ENCODE measurements at places on chromosomes 2 and 18.

- DNase-seq = no peak
Measured at GRCh38 chr18:36769611-36770314, 59.0 kb downstream of the TPGS2 start.

DNA sequence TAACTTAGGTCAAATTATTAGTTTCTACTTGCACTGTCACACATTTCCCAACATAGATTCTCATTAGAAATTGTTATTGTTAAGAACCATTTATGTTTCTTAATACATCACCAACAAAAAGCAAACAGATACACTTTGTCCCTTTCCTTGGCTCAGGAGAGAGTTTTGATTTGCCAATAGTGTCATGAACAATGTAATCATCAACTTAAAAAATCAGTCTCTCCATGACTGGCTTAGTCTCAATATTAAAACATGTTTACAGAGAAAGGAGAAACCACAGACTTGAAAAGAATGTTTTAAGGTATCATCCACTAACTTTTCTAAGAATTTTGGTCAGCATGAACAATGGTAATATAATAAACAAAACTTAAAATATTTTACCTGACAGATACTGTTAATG lies 416.5 kb upstream of the KCNH7 start:
- no peak for DNase-seq

GRCh38 chr18:46481048-46481846 lies 175.8 kb downstream of the LOXHD1 start:
- peak; percentile 69 for DNase-seq

DNA sequence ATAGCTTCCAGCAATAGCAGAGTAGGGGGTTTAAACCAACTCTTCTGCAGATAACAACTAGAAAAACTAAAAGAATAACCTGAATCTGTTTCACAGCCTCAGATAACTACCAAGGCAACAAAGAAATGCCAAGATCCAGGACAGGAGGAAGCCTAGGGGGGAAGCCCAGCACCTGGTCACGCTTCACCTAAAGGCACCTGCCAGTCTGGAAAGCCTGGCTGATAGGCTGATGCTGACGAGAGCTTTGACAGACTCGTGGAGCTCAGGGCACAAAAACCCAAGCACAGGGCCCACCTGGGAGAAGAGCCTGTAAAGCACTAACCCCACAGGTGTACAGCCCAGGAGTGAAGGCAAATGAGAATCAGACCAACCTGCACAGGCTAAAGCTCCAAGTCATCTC lies 22.6 kb downstream of the EIPR1 start:
- no peak for DNase-seq

DNA sequence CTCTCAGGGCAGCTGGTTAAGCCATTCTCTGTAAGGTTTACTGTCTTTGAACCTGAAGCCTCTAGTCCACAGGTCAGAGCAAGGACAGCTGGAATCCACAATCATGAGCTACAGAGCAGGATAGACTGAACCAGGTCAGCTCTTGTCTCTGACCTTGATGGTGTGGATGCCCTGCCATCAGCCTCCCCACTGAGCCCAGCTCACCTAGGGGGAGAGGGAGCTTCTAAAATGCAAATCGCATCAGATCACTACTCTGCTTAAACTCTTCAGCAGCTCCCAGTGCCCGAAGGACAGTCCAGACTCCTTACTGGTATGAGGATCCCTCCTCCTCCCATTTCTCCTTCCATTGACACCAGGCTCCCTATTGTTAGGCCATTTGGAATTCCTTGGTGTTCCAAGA lies 255.3 kb upstream of the CCDC68 start:
- DNase-seq = no peak

DNA sequence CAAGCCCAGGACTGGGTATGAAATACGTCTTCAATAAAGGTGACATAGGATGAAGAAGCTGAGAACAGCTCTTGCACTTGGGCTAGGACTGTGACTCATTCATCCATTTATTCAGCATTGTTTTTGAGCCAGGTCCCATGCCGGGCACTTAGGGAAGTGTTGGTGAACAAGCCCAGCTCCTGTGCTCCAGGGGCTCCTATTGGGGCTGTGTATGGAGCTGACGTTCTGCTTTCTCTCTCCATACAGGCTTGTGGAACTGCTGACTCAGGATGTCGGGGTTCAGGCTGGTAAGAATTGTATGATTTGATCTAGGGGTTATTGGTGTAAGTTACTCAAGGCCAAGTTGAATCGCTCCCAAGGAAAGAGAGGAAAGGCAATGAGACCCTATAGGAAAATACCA lies 24.0 kb downstream of the MYO7B start:
- no peak for DNase-seq

DNA sequence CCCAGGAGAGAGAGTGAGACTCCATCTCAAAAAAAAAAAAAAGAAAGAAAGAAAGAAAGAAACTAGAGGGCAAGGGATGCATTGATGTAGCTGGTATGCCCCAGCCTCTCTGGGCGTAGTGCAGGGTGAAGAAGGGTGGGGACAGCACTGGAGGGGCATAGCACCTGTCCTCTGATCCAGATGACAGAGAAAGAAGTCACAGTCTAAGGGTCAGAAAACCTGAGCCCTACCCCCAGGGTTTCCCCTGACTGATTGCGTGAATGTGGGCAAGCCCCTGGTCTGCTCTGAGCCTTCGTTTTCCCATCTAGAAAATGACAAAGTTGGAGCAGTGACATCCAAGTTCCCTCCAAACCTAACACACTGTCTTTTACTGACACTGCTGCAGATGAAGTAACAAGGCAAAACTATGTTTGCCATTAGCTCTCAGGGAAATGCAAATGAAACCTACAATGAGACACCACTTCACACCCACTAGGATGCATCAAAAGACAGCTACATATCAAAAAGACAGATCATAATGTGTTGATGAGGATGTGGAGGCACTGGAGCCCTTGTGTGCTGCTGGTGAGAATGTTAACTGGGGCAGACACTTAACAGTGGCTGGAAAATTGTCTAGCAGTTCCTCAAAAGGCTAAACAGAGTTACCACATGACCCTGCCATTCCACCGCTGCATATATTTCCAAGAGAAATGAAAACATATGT lies 19.5 kb upstream of the YWHAQ start:
- no peak for DNase-seq

- peak; percentile 54 for DNase-seq
Measured at GRCh38 chr2:8628179-8628865, 53.5 kb upstream of the ID2 start.

GRCh38 chr2:18912225-18912888 lies 323.0 kb upstream of the NT5C1B start:
- no peak for DNase-seq

- DNase-seq = no peak
Measured at GRCh38 chr2:235573331-235574221, 79.7 kb downstream of the AGAP1 start.

GRCh38 chr2:84077496-84077895 lies 381.6 kb downstream of the SUCLG1 start:
- peak; percentile 48 for DNase-seq

DNA sequence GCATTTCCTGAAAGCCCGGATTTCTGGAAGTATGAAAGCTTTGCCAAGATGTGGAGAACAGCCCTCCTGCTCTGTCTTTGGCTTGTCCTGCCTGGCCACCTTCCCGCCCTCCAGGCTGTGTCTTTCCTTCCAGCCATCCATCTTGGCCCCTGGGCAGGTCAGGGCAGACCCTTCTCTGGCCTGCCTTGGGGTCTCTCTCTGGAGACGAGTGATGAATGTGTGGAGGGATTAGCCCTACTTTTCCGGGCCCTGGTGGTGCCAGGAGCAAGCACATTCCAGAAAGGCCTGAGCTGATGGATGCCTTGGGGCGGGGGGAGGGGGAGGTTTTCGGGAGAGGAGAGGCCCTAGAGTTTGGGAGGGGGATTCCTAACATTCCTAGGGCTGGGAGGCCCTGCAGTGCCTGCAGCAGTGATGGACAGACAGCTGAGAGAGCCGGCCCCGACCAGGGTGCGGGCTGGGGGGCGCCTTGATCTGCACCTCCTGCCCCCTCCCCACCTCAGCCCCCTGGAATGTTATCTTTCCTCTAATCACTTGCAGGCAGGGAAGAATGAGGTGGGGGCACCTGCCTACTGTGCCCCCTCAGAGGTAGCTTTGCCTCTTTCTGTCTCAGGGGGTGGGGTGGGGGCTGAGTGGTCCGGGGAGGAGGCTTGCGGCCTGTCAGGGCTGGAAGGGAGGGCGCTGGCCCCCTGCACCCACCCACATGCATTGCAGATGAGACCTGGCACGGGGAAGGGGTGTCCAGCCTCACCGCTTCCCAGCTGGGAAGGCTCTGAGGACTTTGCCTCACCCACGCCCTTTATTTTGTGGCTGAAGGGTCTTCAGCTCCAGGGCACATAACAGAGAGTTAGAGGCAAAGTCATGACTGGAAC lies 156.2 kb downstream of the DDX1 start:
- no peak for DNase-seq

DNA sequence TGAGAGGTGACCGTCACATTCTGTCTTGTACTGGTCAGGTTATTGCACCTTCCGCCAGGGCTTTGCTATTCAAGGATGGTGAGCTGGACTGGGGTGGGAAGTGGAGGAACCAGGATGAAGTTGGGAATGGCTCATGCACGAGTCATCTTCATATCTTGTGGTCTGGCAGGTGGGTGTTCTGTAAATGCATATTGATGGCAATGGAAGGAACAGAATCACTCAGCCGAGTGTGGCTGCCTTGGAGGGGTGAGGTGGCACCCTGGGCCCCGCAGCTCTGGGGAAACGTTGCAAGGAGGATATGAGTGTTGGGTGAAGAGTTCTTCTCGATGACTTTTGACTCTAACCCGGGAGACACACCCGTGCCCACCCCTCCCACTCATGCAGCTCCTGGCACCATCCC lies 1.2 kb downstream of the NEU2 start:
- DNase-seq = no peak

DNA sequence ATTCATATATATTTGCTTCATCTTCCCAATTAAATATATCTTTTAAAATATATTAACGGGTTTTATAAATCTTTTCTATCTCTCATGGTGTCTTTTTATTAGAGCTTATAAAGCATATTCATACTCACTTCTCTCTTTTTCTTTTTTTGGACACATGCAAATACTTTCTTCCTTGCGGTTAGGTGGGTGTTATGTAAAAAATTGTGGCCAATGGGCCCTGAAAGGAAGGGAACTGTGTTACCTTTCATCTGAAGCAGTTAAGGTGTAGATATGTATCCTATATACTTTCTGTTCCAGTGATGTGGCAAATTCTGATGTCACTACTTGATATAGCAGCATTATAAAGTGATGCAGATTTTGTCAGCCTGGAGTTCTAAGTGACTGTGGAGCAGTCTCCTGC lies 714.5 kb downstream of the PLCL1 start:
- DNase-seq = no peak

DNA sequence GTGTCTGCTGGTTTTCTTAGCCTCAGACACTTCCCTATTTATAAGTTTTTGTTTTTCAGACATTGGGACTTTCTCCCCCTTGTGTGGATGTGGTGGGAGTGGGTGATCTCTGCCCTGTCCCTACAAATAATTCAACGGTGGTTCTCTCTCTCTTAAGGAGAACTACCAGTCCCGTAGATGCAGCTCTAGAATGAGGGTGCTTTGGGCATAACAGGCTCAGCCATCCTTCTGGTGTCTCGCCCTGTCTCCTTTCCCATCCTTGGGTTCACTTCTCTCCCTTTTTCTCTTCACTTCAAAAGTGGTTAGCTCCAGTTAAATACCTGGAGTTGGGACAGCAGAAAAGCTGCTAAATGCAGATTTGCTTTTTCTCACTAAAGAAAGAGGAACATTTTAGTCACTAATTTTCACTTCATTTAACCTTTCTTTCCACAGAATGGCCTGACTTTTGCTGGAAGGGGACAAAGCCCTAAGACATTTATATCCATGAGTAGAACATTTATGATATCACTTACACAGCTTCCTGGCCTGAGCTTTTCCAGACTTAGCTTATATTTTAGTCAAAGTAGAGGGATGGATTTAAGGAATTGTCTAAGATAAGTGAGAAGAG lies 121.2 kb upstream of the CXCR4 start:
- DNase-seq = no peak

DNA sequence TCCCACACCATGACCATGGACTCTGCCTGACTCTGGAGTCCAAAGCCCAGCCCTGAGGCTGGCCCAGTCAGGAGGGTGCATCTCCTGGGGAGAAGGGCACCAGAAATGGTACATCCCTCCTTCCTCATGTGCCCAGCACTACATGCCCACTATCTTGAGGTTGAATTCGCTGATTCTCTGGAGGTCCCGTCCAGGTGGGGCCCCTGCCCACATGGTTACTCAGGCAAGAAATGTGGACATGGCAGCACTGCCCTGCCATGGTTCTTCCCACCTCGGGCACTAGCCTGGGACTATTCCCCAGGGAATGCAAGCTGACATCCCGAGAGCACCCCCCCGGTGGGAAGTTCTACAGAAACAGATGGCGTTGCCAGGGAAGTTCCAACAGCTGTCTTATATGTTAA lies 15.3 kb upstream of the HES6 start:
- DNase-seq = no peak

- no peak for DNase-seq
Measured at GRCh38 chr18:32317651-32318050, 127.8 kb downstream of the MEP1B start.

- no peak for DNase-seq
Measured at GRCh38 chr2:67773851-67774250, 289.0 kb downstream of the C1D start.

GRCh38 chr2:185978634-185979407 lies 240.2 kb downstream of the FSIP2 start:
- DNase-seq = peak; percentile 10

- no peak for DNase-seq
Measured at GRCh38 chr2:238868067-238868524, 20.2 kb downstream of the TWIST2 start.

DNA sequence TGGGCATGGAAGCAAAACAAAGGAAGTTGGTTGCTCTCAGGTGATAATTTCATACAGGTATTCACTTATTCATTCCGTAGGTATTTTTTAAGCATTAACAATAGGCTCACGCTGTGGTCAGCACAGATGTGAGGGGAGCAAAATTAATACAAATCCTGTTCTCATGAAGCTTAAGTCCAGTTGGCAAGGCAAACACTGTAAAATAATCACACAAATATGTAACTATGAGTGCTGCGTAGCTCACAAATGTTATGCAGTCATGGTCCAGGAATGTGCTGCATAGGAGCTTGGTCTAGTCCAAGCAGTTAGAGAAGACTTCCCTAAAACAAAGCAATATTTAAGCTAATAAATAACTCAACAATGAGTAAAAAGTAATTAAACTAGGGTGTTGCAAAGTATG lies 23.9 kb downstream of the SP5 start:
- DNase-seq = peak; percentile 65

- DNase-seq = no peak
Measured at GRCh38 chr2:22942441-22942840, 442.5 kb upstream of the KLHL29 start.

- no peak for DNase-seq
Measured at GRCh38 chr2:137380610-137381009, 583.7 kb upstream of the HNMT start.

Data from hepatocyte (in vitro differentiated cells).